ENCODE measurements at places on chromosomes 2 and 18.

- DNase-seq = no peak
Measured at GRCh38 chr18:56285387-56286065, 352.9 kb downstream of the TXNL1 start.

- peak; percentile 33 for DNase-seq
Measured at GRCh38 chr2:50650403-50650810, 381.5 kb downstream of the NRXN1 start.

GRCh38 chr2:30666266-30666874, 140.9 kb downstream of the CAPN13 start:
- DNase-seq = peak; percentile 52

DNA sequence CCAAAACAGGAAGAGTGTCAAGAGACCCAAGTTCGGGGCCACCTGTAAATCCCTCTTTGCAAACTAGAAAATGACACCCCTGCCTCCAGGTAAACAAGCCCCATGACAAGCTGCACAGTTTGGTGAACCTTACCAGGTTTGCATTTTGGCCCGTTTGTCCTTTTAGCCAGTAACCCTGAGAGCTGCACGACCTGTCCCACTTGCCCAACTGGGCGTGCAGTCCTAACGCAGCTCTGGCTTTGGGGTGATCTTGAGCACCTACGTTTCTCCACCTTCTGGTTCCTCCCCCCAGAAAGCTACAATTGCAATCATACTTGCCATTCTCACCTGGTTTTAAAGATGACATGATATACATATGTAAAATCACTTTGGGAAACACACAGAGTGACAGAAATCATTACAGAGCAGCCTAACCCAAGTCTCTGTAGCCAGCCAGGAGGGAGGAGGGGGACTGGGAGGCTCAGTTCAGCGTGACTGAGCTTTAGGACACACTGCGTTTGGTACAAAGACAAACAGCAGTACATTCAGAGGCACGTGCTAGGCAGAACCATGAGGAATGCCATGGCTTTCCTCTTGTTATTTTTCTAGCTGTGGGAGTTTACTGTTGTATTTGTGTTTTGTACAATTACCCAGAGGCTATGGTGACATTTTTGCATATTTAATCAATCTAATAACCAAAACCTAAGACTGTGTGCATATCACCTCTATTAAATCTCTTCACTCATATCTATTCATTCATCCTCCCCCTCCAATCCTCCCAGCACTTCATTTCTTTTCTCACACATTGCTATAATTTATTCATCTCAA, 304.0 kb downstream of the IRS1 start:
- DNase-seq = no peak

DNA sequence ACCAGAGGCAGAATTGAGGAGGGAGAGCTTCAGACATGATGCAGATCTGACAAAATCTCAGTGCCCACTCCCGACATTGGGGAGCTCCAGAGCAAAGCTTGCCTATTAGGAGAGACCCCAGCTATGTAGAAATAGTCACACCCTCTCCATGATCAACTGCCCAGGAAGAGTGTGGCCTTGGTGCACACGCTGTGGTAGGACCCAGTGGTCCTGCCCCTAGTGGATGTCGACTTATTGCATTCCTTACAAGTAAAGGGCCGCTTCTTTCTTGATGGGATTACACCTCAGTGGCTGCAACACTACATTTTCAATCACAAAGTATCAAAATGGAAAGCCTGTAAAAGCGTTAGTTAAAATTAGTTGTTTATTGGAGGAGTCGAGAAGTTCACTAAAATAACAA, 64.2 kb downstream of the VRK2 start:
- no peak for DNase-seq

DNA sequence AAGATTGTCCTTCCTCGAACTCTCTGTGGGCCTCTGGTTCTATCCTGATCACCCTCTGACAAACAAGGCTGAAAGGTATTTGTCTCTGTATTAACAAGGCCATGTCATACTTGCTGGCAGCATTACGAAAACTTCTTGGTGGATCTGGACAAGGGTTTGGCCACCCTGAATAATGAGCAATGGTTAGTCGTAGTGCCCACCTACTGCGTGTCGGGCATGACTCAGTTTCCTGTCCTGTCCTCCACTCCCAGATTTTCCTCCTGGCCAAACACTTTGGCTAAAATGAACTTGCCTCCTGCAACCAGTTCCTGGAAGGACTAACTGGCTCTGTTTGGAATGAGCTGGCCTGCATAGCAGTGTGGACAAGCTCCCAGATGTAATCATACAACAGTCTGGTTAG, 198.5 kb upstream of the SMIM21 start:
- DNase-seq = no peak

- no peak for DNase-seq
Measured at GRCh38 chr2:32806857-32807256, 139.9 kb upstream of the LTBP1 start.

GRCh38 chr2:241771286-241772062, 5.1 kb upstream of the GAL3ST2 start:
- DNase-seq = no peak

DNA sequence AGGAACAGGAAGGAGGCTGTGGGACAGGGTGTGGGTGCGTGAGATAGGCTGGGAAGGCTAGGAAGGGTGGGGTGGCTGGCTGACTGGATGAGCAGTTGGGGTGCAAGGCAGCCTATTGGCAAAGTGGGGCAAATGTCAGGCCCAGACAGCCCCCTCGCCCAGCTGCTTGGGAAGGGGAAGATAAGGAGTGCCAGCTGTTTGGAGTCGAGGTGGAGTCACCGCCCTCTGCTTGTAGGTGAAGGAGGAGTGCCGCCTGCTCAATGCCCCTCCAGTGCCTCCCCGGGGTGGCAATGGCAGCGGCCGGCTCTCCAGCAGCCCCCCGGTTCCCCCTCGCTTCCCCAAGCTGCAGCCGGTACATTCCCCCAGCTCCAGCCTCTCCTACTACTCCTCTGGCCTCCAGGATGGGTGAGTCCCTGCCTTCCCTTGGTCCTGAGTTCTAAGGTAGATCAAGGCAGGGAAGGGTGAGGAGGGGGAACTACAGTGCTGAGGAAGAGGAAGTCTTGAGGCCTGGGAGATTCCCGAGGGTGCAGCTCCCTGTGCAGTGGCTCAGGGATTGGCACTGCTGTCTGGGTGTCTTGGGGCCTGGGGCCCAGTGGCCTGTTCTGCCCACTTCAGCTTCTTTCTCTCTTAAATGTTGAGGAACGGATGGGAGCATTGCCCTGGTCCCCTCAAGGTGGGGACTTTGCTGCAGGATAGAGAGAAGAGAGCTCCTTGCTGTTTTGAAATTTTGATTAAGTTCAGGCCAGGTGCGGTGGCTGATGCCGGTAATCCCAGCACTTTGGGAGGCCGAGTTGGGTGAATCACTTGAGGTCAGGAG, 13.3 kb downstream of the GAREM2 start:
- no peak for DNase-seq

- DNase-seq = no peak
Measured at GRCh38 chr2:230987137-230988020, 8.5 kb upstream of the SPATA3 start.

- no peak for DNase-seq
Measured at GRCh38 chr18:63152096-63152495, 167.5 kb downstream of the BCL2 start.

DNA sequence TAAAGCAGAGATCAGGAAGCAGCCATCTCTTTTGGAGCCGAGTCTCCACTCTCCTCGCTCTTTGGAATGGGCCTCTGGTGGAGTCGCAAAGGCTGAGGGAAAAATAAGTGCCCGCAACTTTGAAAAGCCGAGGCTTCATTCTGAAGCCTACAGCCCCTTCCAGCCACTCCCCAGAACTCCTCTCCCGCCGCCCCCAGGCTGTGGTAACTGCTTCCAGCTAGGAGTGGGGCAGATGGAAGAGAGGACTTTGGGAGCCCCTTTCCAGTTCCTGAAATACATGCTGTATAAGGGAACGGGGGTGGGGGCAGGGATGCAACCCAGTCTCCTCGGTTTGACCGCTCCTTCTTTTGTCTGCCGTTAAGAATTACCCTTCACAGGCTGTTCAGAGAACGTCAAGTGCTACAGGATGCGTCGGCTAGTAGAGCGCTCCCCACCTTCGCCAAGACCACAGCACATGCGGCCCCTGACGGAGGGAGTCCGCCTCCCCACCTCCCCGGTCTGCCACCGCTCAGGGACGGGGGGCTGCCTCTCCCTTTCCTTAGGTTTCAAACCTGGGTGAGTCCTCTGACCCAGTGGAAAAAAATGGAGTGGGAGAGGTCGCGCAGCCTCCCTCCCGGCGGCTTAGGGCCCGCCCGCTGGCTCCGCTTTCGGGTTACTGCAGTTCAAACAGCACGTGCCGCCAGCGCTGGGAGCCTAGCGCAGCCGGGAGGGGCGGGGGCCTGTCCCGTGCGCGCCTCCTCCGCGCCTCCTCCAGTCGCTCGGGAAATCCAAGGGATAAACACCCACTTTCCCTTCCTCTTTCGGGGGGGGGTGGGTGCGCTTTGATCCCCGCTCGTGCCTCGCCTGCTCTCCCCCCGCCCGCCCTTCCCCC, 4.9 kb downstream of the CYP26B1 start:
- no peak for DNase-seq

- DNase-seq = no peak
Measured at GRCh38 chr2:129623783-129624182, 355.7 kb upstream of the RAB6C start.

- no peak for DNase-seq
Measured at GRCh38 chr18:50806208-50806616, 13.6 kb downstream of the MRO start.

DNA sequence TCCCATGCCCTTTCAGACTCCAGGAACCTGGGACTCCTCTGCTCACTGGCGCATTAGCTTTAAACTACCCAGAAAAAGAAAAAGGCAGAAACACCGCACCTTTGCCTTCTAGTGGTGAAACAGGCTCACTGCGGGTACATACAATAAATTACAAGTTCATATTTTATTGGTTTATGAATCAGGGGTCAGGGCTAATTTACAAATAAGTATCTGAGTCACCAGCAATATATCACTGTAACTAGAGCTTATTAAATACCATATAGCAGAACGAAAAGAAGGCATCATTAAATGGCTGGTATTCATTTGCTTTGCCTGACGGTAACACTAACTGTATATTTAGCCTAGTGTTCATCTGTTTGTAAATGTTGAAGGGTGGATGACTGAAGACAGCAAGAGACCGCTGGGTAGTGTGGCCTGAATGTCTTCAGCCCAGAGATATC, 26.9 kb upstream of the DTNB start:
- DNase-seq = peak; percentile 14

GRCh38 chr2:126736133-126736874, 80.3 kb downstream of the GYPC start:
- DNase-seq = no peak

- DNase-seq = no peak
Measured at GRCh38 chr2:73292316-73292905, 937 bp downstream of the EGR4 start.

GRCh38 chr2:223055140-223055539, 3.1 kb downstream of the KCNE4 start:
- DNase-seq = no peak

GRCh38 chr2:216346781-216347180, 25.5 kb downstream of the MARCHF4 start:
- no peak for DNase-seq

DNA sequence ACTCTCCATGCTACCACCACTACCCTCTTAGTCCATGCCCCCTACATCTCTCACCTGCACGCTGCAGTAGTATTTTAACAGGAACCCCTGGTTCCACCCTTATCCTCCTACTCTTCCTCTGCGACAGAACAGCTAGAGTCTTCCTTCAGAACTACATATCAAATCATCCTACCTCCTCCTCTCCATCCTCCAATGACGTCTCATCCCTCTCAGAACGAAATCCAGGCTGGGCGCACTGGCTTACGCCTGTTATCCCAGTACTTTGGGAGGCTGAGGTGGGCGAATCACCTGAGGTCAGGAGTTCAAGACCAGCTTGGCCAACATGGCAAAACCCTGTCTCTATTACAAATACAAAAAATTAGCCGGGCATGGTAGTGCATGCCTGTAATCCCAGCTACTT, 10.3 kb upstream of the KIF3C start:
- no peak for DNase-seq

DNA sequence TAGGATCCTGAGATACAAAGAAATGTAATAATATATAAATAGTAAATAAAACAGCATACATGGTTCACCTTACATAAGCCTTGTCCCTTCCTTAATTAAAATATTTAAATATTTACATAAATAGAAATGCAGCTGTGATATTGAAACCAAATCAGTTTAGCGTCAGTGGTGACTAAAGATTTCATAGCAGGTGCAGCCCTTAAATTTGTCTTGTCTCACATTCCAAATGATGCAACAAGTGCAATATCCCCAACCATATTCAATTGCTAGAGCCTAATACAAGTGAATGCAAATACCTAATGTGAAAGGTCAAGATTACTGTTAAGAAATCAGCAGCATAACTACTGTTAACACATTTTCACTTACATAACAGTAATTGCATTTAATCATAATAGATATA, 539.5 kb downstream of the NYAP2 start:
- no peak for DNase-seq

DNA sequence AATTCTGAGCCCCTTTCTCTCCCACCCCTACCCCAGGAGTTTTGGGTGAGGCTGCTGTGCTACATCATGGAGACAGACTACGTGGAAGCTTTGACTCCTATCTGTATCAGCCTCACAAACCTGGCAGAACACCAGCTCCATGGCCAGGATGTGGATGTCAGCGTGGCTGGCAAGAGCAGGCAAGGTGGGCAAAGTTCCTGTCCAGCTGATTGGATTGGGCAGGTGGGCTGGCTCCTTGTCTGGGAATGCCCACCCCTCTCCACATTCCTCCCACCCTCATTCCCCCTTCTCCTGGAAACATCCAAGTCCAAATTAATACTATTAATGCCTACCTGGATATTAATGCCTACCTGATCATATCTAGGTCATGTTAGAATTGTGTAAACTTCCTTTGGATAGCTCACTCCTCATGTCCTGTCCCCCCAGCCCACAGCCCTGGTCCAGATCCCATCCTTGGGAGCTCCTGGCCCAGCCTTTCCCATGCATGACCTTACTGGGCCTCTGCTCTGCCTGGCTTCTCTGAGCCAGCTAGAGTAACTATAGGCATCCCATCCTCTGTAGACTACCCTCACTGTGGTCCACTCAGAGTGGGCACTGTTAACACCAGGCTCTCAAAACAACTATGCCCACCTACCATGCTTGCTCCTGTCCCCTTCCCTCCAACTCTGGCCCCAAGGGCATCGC, 24.1 kb downstream of the MROH2A start:
- DNase-seq = no peak

DNA sequence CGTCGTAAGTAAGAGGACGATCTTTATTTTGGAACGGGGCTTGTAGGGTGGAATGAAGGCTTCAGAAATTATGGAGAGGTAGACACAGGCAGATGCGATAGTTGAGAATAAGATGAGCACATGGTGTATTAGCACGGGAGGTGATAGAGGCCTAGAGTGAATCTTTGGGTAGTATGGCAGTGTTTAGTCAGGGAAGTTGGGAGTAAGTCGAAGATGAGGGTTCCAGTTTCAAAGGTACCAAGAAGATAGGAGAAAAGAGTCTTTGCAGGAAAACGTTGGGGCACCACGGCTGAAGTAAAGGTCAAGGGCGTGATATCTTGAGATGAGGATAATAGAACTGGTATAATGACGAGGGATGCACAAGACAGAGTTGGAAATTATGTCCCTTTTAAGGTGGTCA, 654 bp downstream of the PIK3C3 start:
- no peak for DNase-seq
